ENCODE measurements at places on chromosomes 3 and 15.

DNA sequence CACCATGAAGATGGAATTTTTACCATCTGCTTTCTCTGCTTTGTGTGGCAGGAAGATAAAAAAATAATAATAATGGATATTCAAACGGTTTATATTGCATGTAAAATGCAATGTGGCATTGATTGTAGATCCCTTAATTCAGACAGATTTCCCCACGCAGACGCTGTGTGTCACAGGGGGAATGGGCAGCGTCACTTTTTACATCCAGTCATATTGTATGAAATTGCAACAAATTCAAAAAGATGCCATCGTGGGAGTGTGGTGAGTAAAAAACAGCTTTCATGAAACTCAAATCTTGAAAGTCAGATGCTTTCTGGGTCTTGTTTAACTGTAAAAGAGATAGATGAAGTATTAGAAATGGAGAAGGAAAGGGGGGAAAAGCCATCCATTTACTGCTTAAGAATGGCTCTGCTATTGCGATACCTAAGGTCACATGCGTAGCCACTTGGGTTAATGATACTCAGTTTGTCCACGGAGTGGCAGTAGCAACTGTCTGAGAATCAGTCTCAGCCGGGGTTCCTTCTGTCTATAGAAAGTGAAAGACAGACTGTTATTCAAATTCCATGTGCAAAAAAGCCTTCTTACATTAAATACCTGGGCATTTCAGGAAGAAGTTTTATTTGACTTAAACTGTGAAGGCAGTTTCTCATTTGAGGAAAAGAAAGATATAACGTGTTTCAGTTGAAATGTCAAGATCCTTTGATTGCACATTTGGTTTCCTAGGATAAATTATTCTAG is 28.5 kb downstream of the BTD start:
- peak; percentile 87 for DNase-seq

DNA sequence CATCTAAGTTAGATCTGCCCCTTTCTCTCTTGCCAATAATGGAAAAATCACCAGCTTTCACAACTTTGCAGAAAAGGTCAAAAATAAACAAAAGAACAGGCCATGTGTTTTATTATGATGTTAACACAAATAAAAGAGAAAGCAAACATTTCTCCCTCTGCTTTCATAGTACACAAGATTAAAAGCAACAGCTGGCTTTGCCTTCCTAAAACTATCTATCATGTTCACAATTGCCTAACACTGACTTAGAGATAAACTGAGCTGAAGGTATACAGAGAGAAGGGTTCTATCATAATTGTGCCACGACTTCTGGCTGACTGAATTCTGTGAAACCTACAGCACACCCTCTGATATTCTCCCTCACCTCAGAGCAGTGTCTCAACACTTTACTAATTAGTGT is 29.4 kb downstream of the AADAC start:
- no peak for DNase-seq

GRCh38 chr15:48604567-48604966 is 40.9 kb downstream of the FBN1 start:
- no peak for DNase-seq

- no peak for DNase-seq
Measured at GRCh38 chr3:179731544-179731943, 78.7 kb downstream of the USP13 start.

DNA sequence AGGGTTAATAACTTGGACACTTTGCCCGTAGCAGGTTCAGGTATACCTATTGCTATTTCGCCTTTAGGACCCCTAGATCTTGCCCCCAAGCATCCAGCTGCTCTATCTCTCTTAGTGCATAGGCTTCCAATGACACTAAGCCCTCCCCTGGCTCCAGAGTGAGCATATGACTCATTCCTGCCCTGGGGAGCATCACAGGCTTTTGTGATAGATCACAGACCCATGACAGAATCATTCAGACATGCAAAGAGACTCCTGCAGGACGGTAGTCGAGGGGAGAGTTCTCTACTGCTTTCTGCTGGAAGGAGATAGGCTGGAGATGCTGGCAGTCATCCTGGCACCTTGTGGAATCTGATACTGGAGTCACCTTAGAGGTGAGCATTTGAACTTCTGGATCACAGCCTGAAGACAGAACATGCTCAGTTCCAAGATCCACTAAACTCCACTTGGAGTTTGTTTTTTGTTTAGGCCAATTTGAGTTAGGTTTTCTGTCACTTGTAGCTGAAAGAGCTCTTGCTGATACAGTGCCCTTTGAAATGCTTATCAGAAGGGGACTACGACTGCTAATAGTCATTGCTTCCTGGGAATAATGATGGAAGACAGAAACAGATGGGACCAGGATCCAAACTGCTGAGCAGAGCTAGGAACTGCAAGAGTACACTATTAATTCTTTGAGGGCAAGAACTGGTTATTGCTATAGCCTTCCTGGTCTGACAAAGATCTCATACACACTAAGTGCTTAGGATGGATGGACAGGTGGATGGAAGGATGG is 11.0 kb downstream of the LYSMD2 start:
- no peak for DNase-seq

- peak; percentile 52 for DNase-seq
Measured at GRCh38 chr3:2098398-2099027, at the start of gene CNTN4. TSS of gene CNTN4 (plus strand) at chr3:2098866.

DNA sequence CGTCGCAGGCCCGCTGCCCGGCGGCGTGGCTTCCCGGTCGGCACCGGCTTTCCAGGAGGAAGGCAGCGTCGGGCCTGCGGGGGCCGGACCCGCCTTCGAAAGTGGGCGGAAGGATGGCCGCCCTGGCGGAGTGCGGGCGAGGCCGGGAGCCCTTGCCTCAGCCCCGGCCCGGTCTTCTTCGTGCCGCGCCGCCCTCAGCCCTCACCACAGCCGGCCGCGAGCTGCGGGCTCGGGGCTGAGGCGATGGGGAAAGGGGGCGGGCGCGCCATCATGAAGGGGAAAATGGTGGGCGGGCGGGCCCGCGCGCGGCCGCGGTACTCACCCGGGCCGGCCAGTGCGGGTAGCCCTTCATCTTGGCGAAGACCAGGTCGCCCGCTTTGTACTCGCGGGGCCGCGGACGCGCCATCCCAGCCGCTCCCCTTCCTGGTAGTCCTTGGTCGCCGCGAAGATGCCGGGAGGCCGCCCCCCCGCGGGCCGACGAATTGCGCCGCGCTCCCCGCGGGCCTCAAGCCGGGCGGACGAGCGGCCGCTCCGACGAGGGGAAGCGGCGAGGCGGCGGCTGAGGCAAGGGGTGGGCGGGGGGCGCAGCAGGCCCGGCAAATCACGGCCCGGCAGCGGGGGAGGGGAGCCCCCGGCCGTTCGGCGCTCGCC is 489 bp downstream of the HDGFL3 start:
- DNase-seq = no peak

GRCh38 chr3:133825969-133826727 is 20.5 kb downstream of the SRPRB start:
- DNase-seq = no peak

DNA sequence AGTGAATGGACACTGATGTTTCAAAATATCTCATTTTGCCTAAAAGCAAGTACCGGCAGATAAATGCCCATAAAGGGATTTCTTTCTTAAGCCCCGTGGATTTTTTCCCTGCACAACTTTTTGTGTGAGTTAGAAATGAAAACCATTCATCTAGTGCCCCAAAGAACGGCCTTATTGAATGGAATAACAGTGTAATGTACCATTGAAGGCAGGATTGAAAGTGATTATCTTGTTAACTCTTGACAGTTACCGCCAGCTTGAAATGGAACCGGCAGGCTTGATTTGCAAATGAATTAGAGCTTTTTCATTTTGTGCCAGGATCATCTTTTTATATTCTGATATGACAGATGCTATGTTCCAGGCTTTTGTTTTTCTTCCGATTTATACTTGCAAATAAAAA is 162.2 kb downstream of the RSRC1 start:
- no peak for DNase-seq

DNA sequence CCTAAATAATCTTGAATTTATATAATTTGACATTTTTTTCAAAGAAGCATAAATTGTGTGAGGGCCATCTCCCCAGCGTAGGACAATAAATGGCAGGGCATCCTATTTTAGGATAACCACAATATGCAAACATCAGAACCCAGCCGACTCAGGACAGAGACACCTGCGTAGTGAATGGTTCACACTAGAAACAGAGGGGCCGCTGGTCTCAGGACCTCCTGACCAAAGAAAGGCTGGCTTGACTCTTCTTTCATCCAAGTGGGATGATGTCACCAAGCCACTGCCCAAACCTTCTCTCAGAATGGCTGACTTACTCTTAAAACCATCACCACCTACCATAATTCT is 162.1 kb downstream of the FOXP1 start:
- DNase-seq = no peak

DNA sequence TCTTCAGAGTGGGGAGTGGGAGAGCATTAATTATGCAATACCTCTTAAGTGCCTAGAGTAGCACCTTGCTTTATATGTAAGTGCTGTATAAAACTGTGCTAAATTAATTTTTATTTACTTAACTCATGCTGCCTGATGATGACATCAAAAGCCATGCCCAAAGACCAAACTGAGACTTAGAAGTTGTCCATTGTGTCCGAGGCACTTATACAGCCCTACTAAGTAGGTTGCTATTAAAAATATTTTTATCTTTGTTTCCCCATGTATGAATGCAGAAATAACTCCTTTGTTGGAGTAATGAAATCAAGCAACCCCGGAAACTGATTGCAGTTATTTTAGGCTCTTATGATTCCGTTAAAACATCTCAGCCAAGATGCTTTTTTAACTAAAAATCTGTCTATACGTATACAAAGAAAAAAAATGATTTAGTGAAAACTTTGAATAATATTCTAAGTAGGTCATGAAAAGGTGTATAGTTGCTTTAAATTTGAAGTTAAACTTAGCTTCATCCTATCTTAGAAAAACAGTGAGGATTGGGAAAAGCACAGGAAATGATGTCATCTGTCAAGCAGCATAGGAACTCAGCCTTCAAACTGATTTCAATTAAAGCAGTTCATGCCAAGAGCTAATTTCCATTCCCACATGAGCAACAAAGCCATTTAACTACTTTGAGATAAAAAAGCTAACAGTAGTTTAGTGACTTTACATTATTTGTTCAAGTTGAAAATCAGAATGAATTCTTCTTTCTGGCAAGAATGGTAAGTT is 43.0 kb downstream of the FBN1 start:
- no peak for DNase-seq

DNA sequence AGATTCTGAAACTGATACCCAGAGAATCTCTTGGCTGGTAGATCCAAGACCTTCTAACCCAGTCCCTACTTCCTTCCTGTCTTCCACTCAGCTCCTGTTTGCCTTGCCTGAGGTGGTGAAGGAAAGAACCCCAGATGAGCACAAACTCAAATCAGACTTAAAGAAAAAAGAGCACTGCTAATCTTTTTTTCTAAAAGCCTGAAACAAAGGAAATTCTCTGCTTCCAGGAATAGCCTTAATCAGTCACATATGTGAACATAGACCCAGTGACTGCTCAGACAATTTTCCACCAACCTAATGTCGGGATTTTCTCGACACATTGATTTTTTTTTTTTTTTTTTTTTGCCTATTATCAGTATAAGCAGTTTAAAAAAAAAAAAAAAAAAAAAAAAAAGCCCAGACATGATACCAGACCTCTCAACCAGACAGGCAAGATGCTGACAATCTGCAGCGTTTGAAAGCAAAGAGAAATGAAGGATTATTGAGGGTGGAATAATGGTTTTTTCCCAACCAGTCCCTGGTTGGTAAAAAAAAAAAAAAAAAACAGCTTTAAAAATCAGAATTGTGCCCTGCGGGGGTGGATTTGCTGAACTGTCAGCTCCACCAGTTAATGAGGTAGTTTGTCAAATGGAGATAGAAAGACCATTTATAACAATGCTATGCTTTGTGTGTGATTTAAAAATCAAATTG is 256.8 kb upstream of the RARB start:
- no peak for DNase-seq

DNA sequence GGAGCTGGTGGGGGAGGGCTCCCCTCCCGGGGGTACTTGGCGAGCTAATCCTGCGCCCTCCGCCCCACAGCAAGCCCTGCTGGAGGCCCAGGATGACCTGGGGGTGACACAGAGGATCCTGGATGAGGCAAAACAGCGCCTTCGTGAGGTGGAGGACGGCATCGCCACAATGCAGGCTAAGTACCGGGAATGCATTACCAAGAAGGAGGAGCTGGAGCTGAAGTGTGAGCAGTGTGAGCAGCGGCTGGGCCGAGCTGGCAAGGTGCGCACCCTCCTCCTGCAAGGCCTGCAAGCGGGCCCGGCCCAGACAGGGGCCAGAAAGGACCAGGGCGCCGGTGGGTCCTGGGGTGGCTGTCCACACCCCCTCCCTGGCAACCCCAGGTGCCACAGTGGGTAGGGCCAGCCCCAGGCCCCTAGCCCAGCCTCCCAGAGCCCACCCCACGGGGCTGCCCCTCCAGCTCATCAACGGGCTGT is 56.5 kb downstream of the SEMA3G start:
- DNase-seq = no peak

GRCh38 chr3:194064380-194065332 is 71.3 kb upstream of the HES1 start:
- DNase-seq = no peak

DNA sequence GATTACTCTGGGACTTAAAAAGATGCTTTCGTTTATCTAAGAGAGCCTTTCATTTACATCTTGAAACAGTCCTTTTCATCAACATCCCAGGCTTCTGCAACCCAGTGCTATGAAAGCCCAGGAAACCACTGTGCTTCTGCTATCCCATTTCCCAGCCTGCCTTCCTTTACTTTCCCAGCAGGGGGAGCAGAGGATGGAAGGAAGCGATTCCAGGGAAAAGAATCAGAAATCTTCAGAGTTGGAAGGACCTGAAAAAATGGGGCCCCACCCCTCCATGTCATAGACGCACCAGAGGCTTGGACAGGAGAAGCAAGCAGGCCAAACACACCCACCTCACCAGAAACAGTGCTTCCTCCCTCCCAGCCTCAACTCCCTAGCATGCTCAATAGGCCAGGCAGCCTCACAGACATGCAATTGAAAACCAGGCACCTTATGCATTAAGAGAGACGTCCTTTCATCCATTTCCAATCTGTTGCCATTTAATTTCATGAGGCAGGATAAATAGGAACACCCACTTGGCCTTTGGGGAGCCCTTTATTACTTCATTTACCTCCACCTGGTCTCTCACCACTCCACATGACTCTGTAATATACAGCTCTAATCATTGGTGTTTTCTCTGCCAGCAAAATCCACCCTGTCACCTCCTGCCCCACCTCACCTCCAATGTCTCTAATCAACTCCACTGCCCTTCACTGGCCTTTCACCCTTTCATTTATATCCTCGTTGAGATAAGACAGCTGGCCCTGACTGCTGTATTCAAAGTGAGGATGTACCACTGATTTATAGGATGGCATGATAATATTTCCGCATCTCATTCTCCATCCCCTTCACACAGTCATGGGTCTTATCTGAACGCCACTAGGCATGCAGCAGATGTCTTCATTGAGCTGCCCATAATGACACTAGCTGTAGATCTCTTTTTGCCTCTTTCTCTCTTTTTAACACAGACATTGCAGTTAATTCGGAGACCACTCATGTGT is 583.9 kb downstream of the NTRK3 start:
- DNase-seq = no peak

GRCh38 chr3:10546181-10546624 is 40.8 kb upstream of the ATP2B2 start:
- DNase-seq = no peak

- DNase-seq = no peak
Measured at GRCh38 chr3:97765336-97765735, 778 bp downstream of the ARL6 start.

GRCh38 chr3:130084436-130084980 is 2.9 kb downstream of the ALG1L2 start:
- DNase-seq = no peak
